ENCODE measurements at places on chromosomes 2 and 18.

DNA sequence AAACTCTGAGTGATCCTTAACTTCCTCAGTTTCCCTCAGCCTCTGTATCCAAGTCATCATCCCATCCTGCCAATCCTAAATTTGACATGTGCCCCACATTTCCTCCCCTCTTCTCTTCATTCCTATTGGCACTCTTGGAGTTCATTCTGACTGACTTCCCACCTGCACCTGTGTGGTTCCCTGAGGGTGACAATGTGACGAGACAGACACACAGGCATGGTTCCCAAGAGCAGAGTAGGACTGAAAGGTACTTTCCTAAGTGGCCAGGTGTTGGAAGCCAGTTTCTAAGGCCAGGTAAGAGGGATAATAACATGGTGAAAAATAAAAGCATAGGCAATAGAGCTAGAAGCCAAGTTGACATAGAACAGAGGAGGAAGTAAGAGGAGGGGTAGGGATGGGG is 24.2 kb upstream of the REG3G start:
- DNase-seq, result no peak

GRCh38 chr2:173462892-173463840 is 108.5 kb downstream of the CDCA7 start:
- no peak for DNase-seq

DNA sequence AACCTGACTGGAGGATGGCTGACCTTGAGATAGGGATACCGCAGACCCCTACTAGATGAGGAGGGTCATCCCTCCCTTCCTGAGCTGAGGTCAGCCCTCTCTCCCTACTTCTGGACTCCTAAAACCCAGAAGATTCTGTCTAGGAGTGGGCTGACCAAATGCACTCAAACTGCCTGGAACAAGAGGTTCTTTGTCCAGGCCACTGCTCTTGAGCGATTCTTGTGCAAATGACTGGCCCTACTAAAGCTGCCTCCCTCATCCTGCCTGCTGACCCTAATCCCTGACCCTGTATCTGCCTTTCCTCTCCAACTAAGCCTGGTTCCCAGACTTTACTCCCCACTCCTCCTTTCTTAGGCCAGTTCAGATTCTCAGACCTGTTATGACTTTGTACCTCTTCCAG is 56.2 kb downstream of the EFR3B start:
- no peak for DNase-seq

DNA sequence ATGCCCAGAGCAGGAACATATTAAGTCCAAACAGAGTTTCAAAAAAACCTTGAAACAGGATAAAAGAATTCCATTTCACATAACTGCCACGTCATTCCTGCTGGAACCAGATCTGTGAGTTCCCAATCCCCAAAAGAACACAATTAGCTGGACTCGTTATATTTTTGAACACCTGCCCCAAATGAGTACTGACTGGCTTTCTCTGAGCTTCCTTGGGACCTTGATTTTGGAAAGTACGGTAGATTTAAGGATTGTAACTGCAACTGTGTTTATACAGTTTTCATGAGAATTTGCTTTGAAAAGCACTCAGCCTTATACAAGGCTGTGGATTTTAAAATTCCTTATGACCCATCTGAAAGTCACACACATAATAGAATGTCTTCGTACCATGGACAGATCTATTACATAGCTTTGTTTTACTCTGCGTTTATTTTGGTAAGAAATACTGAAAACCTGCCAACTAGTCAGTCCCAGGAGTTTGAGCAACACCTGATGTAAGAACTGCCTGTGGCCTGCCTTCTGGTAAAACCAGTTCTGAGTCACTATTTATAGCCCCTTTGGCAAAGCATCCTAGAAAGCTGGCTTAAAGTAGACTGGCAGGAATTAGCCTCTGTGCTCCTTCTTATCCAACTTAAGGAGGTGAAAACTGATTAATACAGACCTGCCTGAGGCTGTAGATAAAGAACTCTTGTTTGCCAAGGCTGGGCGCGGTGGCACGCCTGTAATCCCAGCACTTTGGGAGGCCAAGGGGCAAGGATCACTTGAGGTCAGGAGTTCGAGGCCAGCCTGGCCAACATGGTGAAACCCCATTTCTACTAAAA is 48.1 kb downstream of the MERTK start:
- no peak for DNase-seq

- DNase-seq, result no peak
Observed at GRCh38 chr2:156673333-156673615, 237.1 kb downstream of the GPD2 start.

DNA sequence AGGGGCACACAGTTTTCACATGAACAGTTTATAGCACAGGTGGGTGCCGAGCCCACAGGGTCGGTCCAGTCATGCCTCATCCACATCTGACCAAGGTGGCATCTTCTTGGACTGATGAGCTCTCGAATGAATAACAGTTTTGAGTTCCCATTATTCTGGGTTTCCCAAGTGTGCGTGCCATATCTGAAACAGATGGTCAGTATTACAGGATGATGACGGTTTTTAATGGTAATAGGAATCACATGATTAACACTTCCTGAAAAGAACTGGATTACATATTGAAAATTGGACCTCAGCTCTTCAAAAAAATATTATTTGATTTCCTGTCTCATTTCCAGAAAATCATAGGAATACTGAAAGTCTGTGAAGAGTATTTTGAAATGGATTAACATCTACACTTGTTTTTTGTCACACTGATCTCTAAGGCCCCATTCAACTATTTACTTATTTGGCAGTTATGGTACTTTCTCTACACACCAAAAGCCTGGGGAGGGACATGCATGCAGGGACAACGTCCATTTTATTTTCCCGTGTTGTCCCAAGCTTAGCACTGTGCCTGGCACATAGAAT is 22.2 kb upstream of the NAB1 start:
- DNase-seq, result no peak

DNA sequence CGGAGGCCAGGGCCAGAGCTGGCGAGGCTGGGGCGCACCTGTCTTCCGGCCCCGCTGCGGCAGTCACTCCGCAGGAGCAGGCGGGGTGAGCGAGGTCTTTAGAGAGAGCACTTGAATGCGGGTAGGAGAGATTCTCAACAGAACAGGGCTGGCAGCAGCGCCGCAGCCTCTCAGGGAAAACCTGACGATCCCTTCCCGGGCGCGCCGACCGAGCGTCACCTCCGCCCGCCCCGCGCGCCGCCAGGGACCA is 526 bp downstream of the PRKRA start:
- DNase-seq, result peak; percentile 71

DNA sequence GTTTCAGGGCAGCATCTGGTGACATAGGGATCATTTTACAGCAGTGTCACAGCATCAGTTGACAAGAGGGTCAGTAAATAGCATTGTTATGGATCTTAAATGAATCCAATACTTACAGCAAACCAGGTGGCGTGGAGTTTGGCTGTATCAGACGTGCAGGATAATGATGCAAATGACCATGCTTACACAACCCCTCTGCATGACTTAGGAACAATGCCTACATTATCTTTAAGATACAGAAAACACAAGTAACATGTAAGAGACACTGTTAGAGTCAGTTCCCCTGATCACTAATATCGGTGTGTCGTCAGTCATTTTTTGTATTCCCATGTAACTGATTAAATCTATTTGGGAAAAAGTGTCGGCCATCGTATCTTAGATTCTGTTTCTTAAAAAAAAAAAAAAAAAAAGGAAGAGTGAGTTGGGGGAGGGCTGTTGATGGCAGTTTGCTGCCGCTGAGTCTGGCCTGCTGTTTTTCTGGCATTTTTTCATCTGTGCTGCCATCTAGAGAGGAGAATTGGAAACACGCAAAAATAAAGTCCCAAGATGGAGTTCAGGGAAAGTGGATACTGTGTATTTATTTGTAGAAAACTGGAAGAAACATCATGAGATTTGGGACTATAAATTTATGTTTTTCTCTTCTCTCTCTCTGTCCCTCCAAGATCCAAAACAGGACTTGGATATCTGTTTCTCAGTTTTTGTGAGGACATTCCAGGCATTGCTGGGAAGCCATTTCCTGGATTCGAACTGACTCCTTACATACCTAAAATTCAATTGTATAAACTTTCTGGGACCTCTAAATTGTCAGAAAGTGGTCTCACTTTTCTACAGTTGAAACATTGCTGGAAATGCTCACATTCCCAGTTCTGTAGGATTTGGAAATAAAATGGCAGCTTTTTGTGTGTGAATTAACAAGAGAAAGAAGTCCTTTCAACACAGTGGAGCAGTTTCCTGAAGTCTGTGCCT is 60.3 kb upstream of the AGPS start:
- peak; percentile 4 for DNase-seq

DNA sequence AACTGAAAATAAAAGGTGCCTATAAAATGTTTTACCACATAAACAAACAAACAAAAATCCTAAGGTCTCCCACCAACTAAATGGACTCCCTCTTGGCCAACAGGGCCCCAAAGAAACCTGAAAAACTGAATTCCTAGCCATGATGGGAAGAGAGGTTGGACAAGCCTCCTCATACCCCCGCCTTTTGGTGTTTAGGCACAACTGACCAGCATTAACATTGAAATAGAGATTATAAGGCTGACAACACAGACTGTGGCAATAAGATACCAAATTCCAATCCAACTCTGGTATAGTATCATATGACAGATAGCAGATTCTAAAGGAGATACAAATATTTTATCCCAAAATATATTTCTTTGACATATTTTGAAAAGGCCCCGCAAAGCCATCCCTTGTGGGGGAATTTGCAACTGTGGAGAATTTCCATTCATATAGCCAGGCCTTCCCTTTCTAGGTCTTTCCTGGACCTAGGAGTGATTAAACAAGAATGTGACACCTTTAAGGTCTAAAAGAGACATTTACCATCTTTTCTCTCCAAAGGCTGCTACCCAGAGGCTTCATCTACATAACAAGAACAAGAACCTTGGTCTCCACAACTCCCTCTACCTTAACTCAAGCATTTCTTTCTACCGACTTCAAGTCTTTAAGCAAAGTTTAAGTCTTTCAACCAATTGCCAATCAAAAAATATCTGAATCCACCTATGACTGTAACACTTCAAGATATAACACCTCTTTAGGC is 80.0 kb downstream of the CHN1 start:
- DNase-seq, result no peak

- DNase-seq, result no peak
Observed at GRCh38 chr2:190571686-190572085, 37.2 kb upstream of the NEMP2 start.

DNA sequence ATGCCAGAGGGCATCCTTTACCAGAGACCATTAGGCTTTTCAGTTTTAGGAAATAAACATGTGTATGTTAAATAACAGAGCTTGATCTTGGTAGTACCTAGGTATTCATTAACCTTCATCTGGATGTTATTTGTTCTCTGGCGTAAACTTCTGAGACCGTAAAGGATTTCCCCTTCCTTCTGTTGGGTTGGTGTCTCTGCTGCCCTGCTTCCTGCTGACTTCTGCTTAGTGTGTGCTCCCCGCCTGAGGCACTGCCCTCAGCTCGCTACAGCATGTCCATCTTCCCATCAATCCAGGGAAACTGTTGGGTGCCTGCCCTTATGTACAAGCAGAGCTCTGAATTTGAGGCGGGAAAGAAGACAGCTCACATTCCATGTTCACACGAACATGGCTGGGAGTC is 177.9 kb downstream of the TPGS2 start:
- DNase-seq, result no peak

GRCh38 chr2:241505086-241505780 is 3.2 kb downstream of the STK25 start:
- no peak for DNase-seq

GRCh38 chr2:240060977-240061591 is 7.8 kb upstream of the OR6B3 start:
- no peak for DNase-seq

- DNase-seq, result no peak
Observed at GRCh38 chr18:57018845-57019244, 128.0 kb upstream of the BOD1L2 start.

GRCh38 chr2:215437614-215438013 is 1.7 kb upstream of the FN1 start:
- DNase-seq, result no peak

GRCh38 chr2:186695081-186695756 is 1.4 kb downstream of the FAM171B start:
- DNase-seq, result no peak

GRCh38 chr2:235638541-235639427 is 144.9 kb downstream of the AGAP1 start:
- DNase-seq, result no peak

DNA sequence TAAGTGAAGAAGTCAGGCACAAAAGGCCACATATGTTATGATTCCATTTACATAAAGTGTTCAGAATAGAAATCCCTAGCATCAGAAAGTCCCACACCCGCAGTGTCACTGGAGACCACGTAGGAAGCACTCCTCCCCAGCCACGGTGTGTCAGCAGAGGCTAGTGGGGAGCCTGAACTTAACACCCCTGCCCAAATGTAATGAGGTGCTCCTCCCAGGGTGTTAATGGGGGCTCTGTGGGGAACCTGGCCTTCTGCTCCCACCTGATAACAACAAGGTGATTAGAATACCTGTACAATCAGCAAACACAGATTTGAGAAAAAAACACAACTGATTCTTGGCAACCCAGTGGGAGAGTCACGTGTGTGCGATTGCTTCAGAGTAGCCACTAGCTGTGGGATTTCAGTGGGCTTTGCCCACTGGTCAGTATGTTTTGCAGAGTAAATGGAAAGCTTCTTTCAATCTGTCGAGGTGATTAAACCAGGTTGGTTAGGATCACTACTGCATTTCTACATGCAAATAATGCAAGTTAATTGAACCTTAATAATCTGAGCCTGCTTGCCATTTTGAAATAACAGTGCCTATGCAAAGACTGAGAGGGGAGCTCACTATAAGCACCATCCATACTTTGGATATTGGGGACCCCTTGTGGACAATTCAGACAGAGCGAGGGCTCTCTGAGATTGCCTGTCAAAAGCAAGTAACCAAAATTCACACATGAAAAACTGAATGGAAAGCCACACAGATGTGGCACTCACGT is 20.6 kb upstream of the ATRAID start:
- DNase-seq, result no peak

DNA sequence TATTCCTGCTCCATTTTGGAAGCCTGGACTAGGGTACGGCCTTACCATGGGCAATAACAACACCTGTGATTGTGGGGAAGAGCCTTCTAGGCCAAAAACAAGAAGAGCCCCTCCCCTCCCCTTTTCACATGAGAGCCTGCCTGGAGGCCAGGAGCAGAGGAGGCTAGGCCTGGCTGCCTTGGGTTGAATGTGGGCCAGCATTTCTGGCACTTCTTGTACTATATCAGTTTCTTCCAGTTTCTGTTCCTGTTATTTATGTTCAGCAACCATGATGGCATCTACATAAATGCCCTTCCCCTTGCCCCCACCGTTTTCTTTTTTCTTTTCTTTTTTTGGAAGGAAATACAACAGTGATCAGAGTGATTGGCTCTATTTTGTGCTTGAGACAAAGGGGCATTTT is 58.4 kb downstream of the KCTD18 start:
- no peak for DNase-seq
